ENCODE measurements at places on chromosomes 16 and 17. TPM values are rescaled to one million over a fixed set of nuclear protein-coding genes. Genes with fewer than 3 reads are reported as not detected.

SCARF1 gene
- total RNA-seq, result 6.0 TPM

AGRP gene
- total RNA-seq, result not detected

SULT1A1 gene
- total RNA-seq, result 17.5 TPM

ABCA8 gene
- not detected for total RNA-seq

LMF1 gene
- 31.3 TPM for total RNA-seq

PIK3R6 gene
- total RNA-seq, result 18.5 TPM

CYB561 gene
- total RNA-seq, result 29.1 TPM

C17orf107 gene
- 3.0 TPM for total RNA-seq

LONP2 gene
- 70.0 TPM for total RNA-seq

CAVIN1 gene
- 5.1 TPM for total RNA-seq

CCL14 gene
- total RNA-seq, result not detected

PRR11 gene
- 58.1 TPM for total RNA-seq

FAM20A gene
- total RNA-seq, result not detected

SLC16A5 gene
- 11.0 TPM for total RNA-seq

HOXB7 gene
- 0.80 TPM for total RNA-seq

ENPP7 gene
- not detected for total RNA-seq

KRTAP1-1 gene
- total RNA-seq, result not detected

RPH3AL gene
- 2.7 TPM for total RNA-seq

GALK1 gene
- 53.0 TPM for total RNA-seq

PLEKHH3 gene
- 1.8 TPM for total RNA-seq

PEX12 gene
- 4.4 TPM for total RNA-seq

FNDC8 gene
- not detected for total RNA-seq
